Activated CD4-positive, alpha-beta T cell treated with anti-CD3 and anti-CD28 coated beads, Interleukin-2, Interleukin-4, amounts not matched to agents 100 ng/mL and 50 ng/mL, durations not matched to agents 16 hours and 8 hours (primary cell): ENCODE measurements at places on chromosomes 13 and 19.

GRCh38 chr13:43316946-43317353 is 293.6 kb downstream of the DNAJC15 start:
- no peak for DNase-seq

DNA sequence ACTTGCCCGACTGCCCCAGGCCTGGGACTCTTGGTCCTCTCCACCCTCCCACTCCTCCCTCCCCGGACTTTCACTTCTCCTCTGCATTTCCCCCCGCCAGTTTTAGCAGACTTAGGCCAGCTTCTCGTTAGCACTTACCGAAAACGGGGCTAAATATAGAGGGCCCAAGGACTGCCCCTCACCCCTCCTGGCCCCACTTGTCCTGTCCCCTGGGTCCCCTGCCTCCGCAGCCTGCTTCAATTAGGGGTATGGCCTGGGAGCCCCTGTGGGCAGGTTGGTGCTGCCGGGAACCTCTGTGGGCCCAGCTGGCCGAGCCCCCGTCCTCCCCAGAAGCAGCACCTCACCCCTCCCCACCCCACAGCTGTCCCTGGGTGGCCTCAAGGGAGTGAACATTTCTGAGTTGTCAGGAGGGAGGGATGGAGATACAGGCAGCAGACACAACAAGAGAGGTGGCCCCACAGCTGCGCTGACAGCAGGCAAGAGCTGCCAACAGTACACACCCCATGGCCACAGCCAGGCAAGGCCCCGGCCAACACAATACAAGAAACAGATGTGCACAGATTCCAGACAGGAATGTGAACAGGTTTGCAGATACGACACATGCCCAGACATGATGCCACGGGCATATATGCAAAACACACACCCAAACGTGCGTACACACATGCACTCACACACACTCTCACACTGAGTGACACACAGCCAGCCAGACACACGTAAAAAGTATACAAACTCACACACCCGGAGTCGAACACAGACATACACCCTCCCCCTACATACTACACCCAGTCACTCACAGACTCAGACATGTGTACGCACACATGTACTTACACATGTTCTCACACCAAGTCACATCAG is 2.6 kb downstream of the POU2F2 start:
- DNase-seq = no peak

GRCh38 chr13:74217811-74218210 is 83.6 kb upstream of the KLF12 start:
- no peak for DNase-seq

DNA sequence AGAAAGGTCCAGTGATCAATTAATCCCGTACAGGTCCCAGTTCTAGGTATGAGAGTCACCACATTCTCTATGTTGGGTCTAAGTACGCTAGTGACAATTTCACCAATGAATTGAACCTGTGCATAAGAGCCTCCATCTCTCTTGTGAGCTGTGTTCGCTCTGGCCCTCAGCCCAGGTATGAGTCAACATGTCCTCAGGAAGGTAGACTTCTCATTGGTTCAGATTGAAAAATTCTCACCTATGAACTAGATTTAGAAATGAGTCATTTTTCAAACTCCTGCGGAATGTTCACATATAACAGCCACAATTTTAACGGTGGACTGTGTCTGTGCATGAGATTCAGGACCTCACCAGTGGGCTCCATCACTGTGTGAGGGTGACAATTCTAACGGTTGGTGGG is 12.7 kb upstream of the ZNF43 start:
- DNase-seq = no peak

DNA sequence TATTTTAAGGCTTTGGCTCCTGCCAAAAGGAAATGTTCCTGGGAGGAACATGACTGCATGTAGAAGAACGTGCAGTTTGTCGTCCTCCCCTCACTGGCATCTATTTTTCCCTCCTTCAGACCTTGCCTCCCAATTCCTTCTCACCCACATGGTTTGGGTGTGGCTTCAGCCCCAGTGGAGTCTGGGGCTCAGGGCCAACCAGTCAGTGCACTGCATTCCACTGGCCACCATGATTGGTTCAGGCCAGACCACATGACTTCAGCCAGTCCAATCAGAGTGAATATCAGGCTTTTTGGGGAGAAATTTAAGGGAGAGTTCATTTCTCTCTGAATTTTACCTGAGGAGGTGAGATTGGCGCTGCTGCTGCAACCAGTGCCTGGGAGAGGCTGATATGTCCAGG is 171.6 kb downstream of the ZIC5 start:
- no peak for DNase-seq

DNA sequence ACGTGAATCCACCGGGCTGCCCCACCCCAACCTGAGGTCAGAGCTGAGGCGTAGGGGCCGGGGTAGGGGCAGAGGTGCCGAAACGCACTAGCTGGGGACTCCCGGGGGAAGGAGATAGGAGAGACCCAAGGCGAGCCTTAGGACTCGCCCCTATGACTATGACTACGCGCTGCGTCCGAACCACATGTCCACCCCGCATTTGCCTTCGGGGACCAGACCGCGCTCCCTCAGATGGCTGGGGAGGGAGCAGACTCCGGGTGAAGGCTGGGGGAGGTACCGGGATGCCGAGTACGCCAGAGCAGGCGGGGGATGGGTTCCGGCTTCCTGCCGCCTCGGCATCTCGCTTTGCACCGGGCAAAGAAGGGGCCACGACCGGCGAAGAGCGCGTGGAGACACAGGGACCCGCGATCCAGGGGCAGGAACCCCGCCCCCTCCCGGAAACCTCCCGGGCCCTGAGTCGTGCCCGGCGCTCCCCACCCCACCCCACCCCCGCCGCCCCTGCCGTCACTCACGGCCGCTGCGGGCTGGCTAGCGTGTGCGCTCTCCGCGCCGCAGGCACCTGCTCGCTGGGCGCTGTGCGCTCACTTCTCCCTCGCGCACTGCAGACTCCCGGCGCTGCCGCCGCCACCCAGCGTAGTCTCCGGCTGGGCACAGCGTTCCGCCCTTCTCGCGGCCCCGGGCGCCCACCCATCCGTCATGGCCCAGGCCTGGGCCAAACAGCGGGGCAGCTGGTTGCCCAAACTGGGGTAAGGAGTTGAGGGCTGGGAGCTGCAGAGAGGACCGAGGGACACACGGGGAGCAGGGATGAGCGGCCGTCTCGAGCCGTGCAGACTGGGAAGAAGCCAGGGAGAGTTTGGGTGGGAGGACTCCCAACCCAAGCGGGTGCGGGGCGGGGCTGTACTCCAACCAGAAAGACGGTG is 622 bp upstream of the VSTM2B start:
- DNase-seq = no peak

GRCh38 chr13:23231241-23231640 is 50.5 kb downstream of the SGCG start:
- no peak for DNase-seq

DNA sequence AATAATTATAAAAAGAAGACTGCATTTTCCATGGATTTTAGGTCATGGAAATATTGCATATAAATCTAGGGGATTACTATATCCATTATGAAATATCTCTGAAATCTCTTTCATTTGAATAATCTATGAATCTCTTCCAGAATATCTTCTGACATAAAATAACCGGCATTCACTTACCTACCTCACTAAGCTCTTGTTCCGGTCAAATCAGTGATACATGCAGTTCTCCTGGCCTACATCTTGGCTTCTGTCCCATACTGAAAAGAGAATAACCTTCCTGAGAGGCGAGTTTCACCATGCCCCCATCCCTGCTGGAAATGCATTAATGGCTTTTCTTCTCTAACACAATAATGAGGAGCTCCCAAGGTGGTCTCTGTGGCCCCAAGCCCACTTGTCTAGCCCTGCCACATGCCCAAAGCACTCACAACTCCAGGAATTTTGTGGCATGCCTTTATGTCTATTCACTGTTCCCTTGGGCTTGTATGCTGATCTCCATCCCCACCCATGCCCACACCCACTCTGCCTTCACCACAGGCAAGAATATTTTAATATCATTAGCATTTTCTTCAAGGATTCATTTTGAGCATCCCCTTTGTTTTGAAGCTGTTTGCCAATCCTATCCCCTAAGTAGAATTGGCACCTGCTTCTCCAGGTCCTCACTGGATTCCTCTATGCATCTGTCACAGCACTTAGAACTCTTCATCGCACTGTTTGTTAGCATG is 401.6 kb downstream of the COG6 start:
- DNase-seq = no peak

DNA sequence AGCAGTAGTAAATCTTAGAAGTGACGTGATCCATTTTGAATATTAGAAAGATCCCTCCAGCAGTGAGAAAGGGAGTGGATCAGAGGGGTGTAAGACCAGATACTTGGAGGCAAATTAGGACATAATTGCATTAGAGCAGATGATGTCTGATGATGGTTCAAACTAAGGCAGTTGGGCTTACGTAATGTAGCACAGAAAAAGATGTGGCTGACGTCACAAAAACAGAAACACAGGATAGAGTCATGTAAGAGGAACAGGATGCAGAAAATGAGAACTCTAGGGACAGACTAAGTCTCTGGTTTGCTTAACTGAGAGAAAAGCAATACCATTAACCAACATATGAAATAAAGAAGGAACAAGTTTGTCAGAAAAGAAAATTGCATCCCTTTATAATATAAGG is 392.5 kb upstream of the DACH1 start:
- no peak for DNase-seq

- no peak for DNase-seq
Observed at GRCh38 chr19:30281906-30282305, 90.3 kb upstream of the ZNF536 start.

- DNase-seq = no peak
Observed at GRCh38 chr13:81927347-81927746, 1586.4 kb upstream of the SPRY2 start.

GRCh38 chr13:99656844-99657381 is 155.6 kb downstream of the TM9SF2 start:
- DNase-seq = peak; percentile 75

DNA sequence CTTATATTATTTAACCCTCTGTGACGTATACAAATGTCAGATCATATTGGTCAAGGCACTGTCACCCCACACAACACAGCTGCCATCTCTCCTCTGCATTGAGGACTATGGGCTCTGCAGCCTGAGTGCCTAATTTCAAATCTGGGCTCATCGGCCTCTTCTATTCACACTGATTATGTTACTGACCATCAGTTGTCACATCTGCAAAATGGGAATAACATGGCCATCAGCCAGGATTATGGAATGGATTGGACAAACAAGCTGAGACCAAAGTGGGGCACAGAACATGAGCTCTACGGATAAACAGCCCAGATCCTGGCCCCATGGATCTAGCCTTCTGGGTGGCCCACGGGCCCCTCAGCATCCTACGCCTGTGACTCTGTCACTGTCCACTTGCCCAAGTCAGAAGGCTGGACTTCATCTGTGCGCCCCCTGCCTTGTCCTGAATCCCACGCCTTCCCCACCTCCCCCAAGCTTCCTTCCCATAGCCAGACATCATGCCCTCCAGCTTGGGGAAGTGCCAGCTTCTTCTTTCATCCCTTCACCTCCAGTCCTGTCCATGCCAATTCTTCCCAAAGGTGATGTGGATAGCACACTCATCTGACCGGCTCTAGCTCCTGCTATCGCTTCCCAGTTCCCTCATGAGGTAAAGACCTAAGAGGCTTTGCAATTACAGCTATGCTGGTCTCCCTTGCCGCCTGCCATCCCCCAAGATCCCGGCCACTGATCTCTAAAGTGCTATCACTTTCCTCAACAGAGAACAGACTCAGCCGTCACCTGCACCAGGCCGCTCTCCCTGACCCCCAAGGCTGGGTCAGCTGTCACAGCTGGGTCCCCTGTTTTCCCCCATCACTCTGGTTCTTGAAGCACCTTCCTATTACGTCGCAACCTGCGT is 872 bp downstream of the FARSA start:
- no peak for DNase-seq

- DNase-seq = no peak
Observed at GRCh38 chr13:93326234-93326811, 99.7 kb downstream of the GPC6 start.

GRCh38 chr19:29587518-29587986 is 18.5 kb upstream of the POP4 start:
- DNase-seq = peak; percentile 94

- no peak for DNase-seq
Observed at GRCh38 chr13:73608711-73609485, 525.3 kb downstream of the KLF12 start.

GRCh38 chr19:18828786-18829185 is 3.0 kb upstream of the UPF1 start:
- no peak for DNase-seq

- DNase-seq = no peak
Observed at GRCh38 chr19:46031781-46032596, 8.8 kb downstream of the IGFL4 start.

- peak; percentile 56 for DNase-seq
Observed at GRCh38 chr19:52237771-52238400, 31.5 kb upstream of the ZNF766 start.

- DNase-seq = no peak
Observed at GRCh38 chr13:80783926-80784565, 443.1 kb upstream of the SPRY2 start.

DNA sequence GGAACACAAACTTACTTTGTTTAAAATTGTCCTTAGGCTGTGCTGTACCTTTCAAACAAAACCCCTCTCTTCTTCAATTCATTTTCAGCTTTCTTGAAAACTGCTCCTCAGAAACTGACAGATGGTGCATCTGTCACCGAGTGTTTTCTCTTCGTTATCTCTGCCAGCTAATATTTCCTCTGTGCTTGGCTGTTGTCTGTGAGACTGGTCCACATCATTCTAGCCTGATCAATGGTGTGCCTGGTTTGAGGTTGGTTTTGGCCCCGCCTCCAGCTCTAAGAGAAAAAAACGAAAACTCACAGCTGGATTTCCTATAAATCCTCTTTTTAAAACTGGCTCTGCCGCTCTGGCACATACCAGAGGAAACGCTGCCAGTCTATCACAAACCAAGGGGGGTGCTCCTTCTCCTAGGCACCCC is 79.7 kb downstream of the STARD13 start:
- no peak for DNase-seq

DNA sequence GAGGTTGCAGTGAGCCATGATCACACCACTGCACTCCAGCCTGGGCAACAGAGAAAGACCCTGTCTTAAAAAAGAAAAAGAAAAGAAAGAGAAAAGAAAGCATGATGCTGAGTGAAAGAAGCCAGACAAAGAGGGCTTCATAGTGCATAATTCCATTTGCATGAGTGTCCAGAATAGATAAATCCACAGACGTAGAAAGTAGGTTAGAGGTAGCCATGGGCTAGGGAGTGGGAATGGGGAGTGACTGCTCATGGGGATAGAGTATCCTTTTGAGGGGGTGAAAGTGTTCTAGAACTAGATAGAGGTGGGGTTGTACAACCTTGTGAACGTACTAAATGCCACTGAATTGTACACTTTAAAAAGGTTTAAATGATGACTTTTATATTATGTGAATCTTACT is 7.6 kb upstream of the OR1I1 start:
- no peak for DNase-seq

- DNase-seq = peak; percentile 3
Observed at GRCh38 chr13:96229356-96229755, 139.4 kb downstream of the HS6ST3 start.

DNA sequence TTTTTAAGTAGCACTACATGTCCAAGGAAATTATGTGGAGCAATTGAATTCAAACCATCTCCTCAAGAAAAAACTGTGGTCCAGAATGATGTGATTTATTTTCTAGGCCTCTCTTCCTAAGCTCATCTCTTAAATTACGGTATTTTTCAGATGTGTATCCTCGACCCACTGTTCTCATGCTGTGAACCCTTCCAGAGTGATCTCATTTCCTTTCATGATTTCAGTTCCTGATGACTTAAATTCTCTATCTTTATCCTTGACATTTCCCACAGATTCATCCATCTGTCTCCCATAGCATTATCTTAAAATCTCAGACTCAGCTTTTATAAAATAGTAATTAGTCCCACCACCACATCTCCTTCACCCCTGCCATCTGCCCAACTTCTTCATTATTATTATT is 117.6 kb upstream of the SPRY2 start:
- no peak for DNase-seq
